ENCODE measurements at places on chromosomes 11 and 22.

GRCh38 chr22:20549232-20549841, 41.9 kb downstream of the MED15 start:
- DNase-seq = no peak

DNA sequence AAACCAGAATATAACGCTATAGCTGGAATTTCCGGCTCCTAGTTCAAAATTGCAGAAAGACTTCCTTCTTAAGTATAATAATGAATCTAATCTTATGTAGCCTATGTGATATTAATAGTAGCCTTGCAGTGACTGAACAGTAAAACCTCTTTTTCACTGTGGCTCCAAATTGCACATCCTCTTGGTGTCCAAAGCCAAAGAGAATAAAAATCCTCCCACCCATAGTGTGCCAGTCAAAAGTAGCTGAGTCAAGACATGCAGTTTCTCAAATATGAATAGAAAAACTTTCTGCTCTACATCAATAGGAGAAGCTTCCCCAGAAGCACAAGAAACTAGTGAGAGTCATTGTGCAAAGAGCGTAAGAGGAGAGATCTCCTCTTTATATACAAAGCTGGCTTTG, 76.0 kb upstream of the PICALM start:
- DNase-seq = no peak

GRCh38 chr11:67493548-67494370, 10.9 kb downstream of the AIP start:
- DNase-seq = no peak

GRCh38 chr22:27215871-27216270, 558.5 kb downstream of the MIAT start:
- no peak for DNase-seq

DNA sequence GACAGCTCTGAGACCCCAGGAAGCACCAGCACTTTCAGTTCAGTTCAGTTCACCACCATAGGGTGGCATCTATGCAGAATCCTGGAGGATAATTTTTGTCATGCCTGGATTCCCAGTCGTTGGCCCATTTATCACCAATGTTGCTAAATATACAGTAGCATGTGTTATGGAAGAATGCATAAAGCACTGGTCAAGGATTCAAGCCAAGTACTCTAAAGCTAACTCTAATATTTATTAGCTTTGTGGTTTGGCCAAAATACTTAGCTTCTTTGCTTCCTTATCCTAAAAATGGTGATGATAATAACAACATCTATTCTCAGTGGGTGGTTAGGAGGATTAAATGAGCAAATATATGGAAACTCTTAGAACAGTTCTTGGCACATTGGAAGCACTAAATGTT, 294.7 kb upstream of the ZC3H12C start:
- no peak for DNase-seq

DNA sequence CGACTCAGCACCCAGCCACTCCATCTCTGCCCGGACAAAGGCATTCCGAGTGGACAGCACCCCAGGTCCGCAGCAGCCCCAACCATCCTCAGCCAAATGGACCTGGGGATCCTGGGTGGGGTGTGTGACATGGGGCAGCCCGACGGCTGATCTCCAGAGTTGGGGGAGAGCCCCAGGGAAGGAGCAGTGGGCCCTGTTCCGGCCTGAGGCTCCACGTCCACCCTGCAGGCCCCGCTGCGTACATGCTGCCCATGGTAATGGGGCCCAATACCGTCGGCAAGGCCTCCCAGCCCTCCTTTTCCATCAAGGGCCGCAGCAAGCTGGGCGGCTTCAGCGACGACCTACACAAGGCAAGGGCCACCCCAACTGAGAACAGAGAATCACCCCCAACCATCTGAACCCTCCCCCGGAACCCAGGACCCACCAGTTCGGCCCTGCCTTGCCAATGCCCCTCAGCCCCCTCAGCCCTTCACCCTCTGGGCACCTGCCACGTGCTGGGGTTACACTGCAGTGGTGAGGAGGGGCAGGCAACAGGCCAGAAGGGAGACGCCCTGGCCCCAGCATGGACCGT, 5.4 kb downstream of the SCGB1C1 start:
- peak; percentile 5 for DNase-seq

DNA sequence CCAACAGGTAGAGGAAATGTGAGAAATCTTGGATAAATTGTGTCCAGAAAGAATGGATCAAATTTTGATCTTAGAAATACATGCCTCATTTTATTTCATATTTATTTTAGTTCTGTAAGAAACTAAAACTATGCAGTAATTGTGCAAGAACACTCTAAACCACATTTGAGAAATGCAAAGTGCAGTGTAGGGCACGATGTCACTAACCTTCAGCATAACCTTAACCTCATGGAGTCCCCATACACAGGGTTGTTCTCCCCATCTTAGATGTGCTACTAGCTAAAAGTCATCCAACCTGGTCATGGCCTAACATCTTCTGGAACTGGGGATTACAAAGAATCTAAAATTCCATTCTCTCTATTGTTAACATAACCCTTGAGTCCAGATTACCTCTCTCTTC, 48.4 kb upstream of the ARHGAP42 start:
- no peak for DNase-seq

GRCh38 chr11:20501252-20501651, 98.2 kb upstream of the SLC6A5 start:
- no peak for DNase-seq

DNA sequence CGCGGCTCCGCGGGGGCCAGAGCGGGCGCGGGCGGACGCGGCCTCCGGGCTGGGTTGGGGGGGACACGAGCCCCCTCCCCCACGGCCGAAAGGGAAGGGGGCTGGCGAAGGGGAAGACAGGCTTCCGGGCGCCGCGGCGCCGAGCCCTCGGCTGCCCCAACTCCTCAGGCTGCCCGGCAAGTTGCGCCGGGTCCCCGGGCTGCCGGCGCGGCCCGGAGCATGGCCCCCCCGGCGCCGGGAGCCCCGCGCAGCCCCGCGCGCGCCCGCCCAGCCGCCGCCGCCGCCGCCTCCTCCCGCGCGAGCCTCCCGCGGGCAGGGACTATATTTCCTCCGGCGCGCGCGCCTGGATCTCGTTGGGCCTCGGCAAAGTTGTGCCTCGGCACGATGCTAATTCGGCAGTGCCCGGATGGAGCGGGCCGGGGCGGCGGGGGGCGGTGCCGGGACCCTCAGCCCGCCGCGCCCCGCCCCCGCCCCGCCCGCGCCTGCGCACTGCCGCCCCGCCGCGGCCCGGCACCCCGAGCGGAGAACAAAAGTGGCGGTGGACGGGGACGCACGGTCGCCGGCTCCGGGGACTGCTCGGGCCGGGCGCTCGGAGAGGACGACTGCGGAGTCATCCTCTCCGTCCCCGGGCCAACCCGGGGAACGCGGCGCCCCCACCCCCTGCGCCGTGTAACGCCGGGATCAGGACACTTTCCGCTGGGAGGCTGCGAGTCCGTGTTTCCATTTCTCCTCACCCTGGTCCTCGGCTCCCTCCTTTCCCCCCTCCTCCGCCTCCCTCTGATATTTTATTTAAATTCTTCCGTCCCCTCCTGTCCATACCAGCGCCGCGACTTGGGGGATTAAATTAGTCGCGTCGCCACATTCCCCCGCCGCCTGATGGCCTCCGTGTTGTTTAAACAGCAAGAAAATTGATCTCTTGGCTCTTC, at the start of gene PHF21B:
Gene PHF21B (minus strand): TSS at position 400 of the 926 bp plus-strand sequence. CDS start 456 bp downstream, outside the sequence.
- peak; percentile 68 for DNase-seq

DNA sequence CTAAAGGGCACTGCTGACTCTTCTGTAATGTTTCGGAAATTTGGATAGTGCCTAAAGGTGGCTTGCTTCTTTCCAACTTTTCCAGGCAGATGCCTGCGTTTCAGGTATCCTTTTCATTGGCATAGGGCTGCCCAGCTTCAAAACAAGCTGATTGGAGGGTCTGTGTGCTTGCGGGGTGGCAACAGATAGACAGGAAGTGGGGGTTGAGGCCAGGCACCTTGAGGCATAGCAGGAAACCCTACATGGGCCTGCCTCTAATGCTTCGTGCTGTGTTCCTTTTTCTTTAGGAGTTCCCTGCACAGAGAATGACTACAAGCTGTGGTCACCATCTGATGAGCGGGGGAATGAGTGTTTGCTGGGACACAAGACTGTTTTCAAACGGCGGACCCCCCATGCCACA, 92.2 kb upstream of the SORL1-AS1 start:
- no peak for DNase-seq

GRCh38 chr22:42878561-42879305, 21.7 kb upstream of the ARFGAP3 start:
- DNase-seq = no peak

DNA sequence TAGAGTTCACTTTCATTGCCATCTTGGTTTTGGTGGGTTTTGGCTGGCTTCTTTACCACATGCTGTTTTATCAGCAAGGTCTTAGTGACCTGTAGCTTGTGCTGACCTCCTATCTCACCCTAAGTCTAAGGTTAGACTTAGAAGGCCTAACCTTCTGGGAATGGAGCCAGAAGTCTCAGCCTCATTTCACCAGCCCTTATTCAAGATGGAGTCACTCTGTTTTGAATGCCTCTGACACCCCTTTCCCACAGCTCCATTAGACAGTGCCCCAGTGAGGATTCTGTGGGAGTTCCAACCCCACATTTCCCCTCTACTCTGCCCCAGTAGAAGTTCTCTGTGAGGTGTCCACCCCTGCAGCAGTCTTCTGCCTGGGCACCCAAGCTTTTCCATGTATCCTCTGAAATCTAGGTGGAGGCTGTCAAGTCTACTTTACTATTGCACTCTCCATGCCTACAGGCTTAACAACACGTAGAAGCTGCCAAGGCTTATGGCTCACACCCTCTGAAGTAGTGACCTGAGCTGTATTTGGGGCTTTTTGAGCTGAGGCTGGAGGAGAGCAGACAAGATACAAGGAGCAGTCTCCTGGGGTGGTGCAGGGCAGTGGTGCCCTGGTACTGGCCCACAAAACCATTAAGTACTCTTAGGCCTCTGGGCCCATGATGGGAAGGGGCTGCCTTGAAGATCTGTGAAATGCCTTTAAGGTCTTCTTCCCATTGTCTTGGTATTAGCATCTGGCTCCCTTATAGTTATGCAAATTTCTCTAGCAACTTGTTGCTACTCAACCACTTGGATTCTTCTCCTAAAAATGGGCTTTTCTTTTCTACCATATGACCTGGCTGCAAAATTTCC, 65.9 kb upstream of the SC5D start:
- no peak for DNase-seq

GRCh38 chr22:26889802-26890201, 232.4 kb downstream of the MIAT start:
- no peak for DNase-seq

GRCh38 chr11:116693593-116694348, 79.0 kb downstream of the BUD13 start:
- DNase-seq = no peak

DNA sequence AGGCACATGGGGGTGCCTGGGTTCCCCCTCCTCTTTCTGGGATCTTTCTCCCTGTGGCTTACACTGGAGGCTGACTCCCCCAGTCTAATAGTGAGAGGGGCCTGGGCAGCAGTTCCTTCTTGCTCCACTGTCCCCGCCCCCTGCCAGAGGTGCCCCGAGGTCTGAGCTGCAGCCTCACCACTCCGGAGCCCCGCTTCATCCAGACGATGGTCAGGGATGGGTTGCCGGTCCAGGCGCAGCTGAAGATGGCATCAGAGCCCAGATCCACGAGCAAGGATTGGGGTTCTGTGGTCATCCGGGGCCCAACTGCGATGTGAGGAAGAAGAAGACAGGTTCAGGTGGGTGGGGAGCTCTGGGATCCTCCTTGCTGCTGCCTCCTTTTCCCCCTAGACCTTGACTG, 91.1 kb downstream of the ST3GAL4 start:
- no peak for DNase-seq

- DNase-seq = no peak
Measured at GRCh38 chr11:6260207-6260726, 629 bp downstream of the CCKBR start.

DNA sequence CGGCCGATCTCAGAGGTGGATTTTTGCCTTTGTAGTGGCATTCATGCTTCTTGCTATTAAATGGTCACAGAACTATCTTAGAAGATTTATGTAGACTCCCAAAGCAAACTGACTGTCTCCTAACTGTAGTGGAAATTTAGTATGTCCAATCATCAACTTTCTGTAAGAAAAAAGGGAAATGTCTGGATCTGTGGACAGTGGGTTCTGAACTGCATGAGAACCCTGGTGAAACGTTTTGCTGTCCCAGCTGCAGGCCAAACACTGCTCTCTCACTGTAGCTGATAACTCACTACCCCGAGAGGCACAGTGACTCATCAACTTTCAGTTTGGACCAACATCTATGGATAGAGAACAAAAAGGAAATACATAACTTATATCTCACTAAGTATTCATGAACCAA, 387.1 kb downstream of the SOX6 start:
- DNase-seq = peak; percentile 12
